ENCODE measurements at places on chromosomes 2 and 18. TPM values are rescaled to one million over a fixed set of nuclear protein-coding genes. Genes with fewer than 3 reads are reported as not detected.

- no peak for DNase-seq
Observed at GRCh38 chr2:17804358-17804757, 11.9 kb upstream of the MSGN1 start.

DNA sequence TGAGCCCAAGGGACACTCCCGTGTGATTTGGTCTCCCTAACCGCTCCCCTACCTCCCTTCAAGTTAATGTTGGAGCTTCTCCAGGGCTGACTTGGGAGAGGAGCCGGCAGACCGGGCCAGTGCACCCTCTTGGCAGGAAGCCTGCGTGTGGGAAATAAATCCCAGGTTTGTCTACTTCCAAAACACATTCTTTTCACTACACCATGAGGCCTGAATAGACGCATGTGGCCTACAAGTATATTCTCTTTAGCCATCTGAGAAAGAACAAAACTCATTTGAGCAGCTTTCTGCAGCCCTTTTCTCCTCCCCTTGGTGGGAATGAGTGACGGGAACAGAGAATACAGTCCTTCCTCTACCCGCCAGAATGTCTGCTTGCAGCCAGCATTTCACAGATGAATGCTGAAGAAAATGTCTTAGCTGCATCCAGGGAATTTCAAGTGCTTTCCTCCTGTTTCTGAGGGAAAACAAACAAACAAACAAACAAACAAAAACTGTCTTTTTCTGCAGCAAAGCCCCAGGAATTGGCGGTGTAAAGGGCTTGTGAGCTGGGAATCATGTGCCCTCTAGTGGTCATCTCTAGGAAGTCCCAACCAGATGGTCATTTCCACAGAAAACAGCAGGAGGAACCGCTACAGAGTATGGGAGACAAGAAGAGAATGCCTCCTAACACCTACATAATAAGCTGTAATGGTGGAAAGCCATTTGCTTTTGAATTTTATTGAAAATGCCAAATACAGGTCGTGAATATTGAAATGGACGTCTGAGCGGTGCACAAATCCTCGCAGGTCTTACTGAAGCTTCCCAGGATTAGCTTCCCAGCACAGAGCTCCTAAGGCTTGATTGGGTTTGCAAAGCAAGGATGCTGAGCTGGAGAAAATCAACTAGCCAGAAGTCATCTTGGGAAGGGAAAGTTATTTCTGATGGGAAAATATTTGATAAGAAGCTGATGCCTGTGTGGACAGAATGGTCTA lies 41.2 kb upstream of the DAPL1 start:
- DNase-seq: no peak

GRCh38 chr2:8259106-8259840 lies 422.6 kb upstream of the ID2 start:
- no peak for DNase-seq

COL6A3 gene
- 712 TPM for total RNA-seq

MC4R gene
- 0.28 TPM for total RNA-seq

DNA sequence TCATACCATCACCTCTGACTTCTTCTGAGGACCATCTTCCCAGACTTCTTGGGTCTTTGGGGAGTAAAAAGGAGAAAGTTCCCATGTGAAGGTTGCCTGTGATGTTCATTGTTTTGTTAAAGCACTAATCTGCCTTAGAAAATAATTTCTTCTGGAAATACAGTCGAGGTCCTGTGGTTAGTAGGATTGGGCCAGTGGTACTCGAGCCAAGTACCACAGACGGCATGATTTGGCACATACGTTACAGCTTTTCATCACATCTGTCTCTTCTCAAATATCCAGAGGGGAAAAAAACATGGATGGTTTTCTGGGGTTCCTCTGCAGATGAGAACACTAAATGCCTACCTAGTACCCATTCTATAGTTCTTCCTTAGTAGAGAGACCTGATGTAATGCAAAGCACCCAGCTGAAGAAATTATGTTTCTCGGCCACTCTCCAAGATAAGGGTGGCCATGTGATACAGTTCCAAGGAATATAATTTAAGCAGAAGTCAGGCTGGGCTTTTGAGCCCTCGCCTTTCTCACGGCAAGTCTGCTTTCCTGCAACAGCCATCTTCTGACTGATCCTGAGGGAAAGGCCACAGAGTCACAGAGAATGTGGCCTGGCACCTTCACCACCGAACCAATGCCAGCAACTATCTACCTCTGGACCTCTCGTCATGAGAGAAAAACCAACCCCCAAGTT lies 161.0 kb downstream of the RNF152 start:
- no peak for DNase-seq

- DNase-seq: no peak
Observed at GRCh38 chr18:31590570-31590969, 1.1 kb upstream of the TTR start.

Measured in omental fat pad (tissue), 4 donors.